ENCODE measurements at places on chromosomes 6 and 20. TPM values are rescaled to one million over a fixed set of nuclear protein-coding genes. Genes with fewer than 3 reads are reported as not detected.
A peak's percentile ranks its signal among the peaks of the same experiment; 100 is the strongest.

DNA sequence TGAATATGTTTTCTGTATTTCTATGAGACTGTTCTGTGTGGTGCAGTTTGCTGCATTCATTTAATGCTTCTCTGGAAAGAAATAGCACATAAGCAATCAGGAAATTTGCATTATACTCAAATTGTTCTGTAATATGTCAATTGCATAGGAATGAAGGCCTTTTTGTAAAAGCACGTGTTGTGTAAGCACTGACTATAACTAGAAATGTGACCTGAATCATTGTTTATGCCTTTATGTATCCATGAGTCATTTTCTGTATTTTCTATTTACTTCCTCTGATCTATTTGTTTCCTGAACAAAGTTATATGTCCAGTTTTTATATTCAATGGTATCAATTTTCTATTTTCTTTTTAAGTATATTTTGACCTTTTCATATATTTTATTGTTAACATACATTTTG, 1455.3 kb downstream of the GRIK2 start:
- no peak for DNase-seq
- no peaks in the 10 kb centered on the region for H3K36me3 ChIP-seq
- H3K27me3 ChIP-seq: no peaks in the 10 kb centered on the region
- H3K27ac ChIP-seq: no peak overlapping the region
- no peaks in the 10 kb centered on the region for H3K4me1 ChIP-seq

PLCB4 gene
- total RNA-seq: not detected

DNA sequence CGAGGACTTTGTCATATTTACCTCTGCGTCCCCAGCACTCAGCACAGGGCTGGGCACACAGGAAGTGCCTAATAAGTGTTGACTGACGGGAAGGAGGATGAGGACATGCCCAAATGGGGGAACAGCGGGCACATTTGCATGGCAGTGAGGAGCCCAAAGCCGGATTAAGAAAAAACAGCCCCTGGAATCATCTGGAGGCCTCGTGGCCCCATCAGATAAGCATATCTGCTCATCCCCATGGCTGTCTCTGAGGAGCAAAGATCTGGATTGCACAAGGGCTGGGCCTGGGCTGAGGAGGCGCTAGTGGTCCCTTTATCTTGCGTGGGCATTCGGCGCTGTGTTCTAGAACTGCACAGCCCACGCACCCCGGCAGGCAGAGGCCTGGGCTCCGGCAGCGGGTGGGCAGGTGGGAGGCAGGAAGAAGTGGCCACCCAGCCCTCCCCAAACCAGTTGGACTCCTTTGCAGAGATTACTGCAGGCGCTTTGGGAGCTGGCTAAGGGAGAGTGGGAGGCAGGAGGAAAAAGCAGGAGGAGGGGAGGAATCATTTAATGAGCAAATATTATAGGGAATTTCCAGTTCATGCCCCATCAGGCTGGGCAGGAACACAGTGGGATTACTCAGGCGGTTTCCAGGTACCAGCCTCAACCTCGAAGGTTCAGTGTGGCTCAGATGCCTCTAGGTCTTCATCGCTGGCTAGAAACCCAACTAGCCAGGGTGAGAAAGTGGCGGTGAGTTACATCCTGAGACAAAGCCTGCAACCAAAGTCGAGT, 108.1 kb downstream of the CEBPB start:
- DNase-seq: no peak
- no peak overlapping the region for H3K4me3 ChIP-seq
- peaks cover 15% of the 10 kb centered on the region for H3K4me1 ChIP-seq
- H3K27ac ChIP-seq: no peak overlapping the region

C6orf58 gene
- total RNA-seq: not detected

PPP1R3G gene
- not detected for total RNA-seq

GRCh38 chr6:11139051-11139960, 27.8 kb upstream of the ERVFRD-1 start:
- H3K4me1 ChIP-seq: peaks cover 14% of the 10 kb centered on the region
- peaks cover 8% of the 10 kb centered on the region for H3K36me3 ChIP-seq
- DNase-seq: no peak

MOG gene
- total RNA-seq: not detected

- DNase-seq: no peak
- no peak overlapping the region for H3K4me3 ChIP-seq
- peaks cover 2% of the 10 kb centered on the region for H3K4me1 ChIP-seq
- H3K27me3 ChIP-seq: peaks cover 17% of the 10 kb centered on the region
- H3K27ac ChIP-seq: no peak overlapping the region
Measured at GRCh38 chr20:44841955-44842354, 31.6 kb upstream of the RIMS4 start.

GRCh38 chr6:131929264-131929663, 21.9 kb downstream of the CCN2 start:
- no peak overlapping the region for H3K4me3 ChIP-seq
- H3K36me3 ChIP-seq: no peaks in the 10 kb centered on the region
- peaks cover 9% of the 10 kb centered on the region for H3K27me3 ChIP-seq

DNA sequence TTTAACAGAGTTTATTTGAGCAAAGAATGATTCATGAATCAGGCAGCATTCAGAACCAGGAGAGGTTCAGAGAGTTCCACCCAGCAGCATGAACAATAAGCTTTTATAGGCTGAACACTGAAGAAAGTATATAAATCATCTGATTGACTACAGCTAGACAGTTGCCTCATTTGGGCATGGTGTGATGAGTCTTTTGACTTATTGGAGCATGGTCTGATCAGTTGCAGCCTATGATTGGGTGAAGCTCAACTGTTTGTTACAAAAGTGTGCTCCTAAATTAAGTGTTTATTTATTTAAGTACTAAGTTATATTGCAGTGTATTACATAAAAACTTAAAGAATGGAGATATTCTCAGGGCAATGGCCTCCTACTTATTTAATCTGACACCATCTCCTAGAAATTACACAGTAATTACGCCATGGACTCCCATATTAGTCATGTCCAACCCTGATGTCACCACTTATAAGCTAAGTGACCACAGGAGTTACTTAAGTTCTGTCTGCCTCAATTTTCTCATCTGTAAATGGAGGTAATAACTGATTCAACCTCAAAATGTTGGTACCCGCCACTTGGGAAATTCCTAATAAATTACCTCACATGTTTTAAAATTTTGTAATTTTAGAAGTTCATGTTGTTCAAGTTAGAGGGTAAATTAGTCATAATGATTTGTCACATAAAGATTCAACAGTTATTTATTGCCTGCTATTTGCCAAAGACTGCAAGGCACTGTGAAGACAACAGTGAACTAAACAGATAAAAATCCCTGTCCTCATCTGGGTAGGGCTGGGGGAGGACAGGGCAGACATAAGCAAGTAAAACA, 15.2 kb upstream of the ROS1 start:
- H3K27me3 ChIP-seq: peaks cover 29% of the 10 kb centered on the region
- H3K4me3 ChIP-seq: no peak overlapping the region
- no peak for DNase-seq
- no peak overlapping the region for H3K27ac ChIP-seq

PROCR gene
- total RNA-seq: 1.1 TPM

DNA sequence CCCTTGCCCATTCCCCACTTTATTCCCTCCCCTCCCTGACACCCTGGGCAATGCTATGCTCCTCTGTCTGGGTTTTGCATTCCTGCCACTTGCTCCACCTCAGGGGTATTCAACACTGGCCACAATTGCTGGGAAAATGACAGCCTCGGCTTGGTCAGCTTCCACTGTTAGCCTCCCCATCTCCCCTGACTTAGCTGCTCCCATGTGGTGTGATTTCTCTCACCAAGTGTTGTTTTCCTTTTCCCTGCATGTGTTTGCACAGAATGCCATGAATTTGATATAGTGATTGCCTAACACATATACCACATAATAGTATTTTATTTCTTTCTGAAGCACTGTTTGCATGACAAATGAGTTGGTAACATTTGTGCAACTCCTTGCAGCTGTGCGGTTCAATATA, 1.4 kb upstream of the LEMD2 start:
- no peak for DNase-seq
- peaks cover 32% of the 10 kb centered on the region for H3K4me1 ChIP-seq
- no peak overlapping the region for H3K4me3 ChIP-seq
- H3K27ac ChIP-seq: no peak overlapping the region
- H3K27me3 ChIP-seq: peaks cover 2% of the 10 kb centered on the region

- H3K27me3 ChIP-seq: peaks cover 16% of the 10 kb centered on the region
- H3K36me3 ChIP-seq: no peaks in the 10 kb centered on the region
- H3K4me3 ChIP-seq: no peak overlapping the region
Measured at GRCh38 chr6:163748886-163749285, 334.4 kb downstream of the QKI start.

DNA sequence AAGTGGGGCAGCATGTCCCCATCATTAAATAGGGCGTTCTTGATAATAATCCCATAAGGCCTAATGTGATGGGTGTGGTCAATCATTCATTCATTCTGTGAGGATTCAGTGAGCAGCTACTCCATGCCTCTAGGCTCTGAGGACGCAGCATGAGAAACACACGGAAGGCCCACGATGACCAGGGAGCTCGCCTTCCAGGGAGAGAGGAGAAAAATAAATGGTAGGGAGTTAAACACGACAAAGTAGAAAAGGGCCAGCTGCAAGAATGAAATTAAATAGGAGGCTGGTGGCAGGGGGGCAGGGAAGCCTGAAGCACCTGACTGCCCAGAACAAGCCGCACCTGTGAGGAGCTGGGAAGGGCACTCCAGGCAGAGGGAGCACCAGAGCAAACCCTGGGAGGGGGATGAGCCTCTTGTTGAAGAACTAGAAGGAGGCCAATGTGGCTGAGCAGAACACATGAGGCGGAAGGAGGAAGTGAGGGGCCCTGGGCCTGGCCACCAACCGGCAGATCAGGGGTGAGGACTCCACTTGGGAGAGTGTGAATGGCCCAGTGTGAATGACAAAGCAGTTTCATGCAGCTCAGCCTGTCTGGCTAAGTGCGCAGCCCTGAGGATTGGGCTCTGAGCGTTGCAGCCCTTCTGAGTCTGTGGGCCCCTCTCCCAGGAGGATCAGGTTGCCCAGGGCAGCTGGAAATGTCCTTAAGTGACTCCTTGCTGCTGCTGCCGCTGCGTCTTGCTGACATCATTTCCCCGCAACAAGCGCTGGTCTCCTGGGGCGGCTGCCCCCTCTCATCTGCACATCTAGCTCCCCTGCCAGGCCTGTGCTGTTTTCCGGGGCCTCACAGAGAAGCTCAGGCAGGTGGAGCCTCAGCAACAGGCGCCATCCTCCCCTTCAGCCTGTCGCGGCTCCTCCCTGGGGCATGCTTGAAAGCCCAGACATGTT, 99.9 kb downstream of the CDH26 start:
- H3K27ac ChIP-seq: peak overlapping the region; percentile 86
- H3K27me3 ChIP-seq: no peaks in the 10 kb centered on the region
- H3K36me3 ChIP-seq: no peaks in the 10 kb centered on the region
- H3K4me3 ChIP-seq: peak overlapping the region; percentile 56
- peaks cover 43% of the 10 kb centered on the region for H3K4me1 ChIP-seq

GRCh38 chr6:7544597-7544996, 3.1 kb downstream of the DSP start:
- H3K27ac ChIP-seq: no peak overlapping the region
- peaks cover 7% of the 10 kb centered on the region for H3K4me1 ChIP-seq
- no peak for DNase-seq
- no peak overlapping the region for H3K4me3 ChIP-seq
- peaks cover 59% of the 10 kb centered on the region for H3K27me3 ChIP-seq
- no peaks in the 10 kb centered on the region for H3K36me3 ChIP-seq

GRCh38 chr20:17357238-17357637, 130.4 kb downstream of the PCSK2 start:
- H3K27ac ChIP-seq: no peak overlapping the region
- no peak overlapping the region for H3K4me3 ChIP-seq
- no peaks in the 10 kb centered on the region for H3K27me3 ChIP-seq
- no peaks in the 10 kb centered on the region for H3K36me3 ChIP-seq
- no peaks in the 10 kb centered on the region for H3K4me1 ChIP-seq

DNA sequence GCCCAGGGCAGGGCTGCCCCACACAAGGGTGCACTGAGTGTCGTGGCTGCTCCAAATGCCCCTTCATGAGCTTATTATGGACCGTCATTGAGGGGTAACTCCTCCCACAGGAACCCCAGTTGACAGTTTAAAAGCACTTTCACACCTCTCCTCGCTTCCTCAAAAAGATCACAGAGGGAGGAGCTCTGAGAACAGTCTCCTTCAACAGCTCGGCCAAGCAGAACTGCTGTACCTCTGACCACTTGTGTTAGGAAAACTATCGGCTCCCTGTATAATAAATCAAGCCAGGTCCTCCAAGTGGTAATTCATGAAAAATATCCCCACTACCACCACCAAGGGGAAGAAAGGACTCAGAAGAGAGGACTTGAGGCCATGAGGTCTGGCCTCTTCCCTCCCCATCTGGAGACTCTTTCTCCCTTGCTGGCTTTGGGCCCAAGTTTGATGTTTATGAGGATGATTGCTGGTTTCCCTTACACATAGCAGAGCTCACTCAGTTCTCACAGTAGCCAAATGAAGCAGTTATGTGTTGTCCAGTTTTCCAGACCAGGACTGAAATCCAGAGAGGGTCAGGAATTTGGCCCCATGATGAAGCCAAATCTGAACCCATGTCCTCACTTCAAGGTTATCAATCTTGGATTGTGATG, 8.7 kb downstream of the SNX21 start:
- no peaks in the 10 kb centered on the region for H3K4me1 ChIP-seq
- H3K27ac ChIP-seq: no peak overlapping the region
- no peaks in the 10 kb centered on the region for H3K27me3 ChIP-seq
- DNase-seq: no peak
- H3K4me3 ChIP-seq: no peak overlapping the region

DNA sequence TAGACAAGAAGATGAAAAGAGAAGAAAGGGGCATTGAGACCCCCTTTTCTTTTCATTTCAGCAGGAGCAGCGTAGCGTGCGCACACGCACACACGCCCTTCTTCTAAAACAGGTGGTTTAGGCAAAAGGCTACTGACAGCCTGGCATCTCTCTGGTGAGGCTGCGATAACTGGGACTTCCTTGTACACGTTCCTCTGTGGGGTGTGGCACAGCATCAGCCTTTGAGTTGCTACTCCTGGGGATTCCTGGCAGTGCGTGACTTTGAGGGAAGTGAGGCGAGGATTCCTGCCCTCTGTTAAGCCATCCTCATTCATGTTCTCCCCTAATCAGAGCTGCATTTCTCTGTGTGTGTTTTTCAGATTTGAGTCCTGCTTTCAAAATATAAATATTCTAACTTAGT, 94.7 kb downstream of the TMEM170B start:
- no peaks in the 10 kb centered on the region for H3K4me1 ChIP-seq
- DNase-seq: no peak
- peaks cover 8% of the 10 kb centered on the region for H3K27me3 ChIP-seq

LGSN gene
- not detected for total RNA-seq

MAD2L1BP gene
- total RNA-seq: 29.1 TPM

GRCh38 chr6:150672800-150673199, 73.1 kb downstream of the PLEKHG1 start:
- H3K27ac ChIP-seq: no peak overlapping the region
- no peak for DNase-seq
- H3K36me3 ChIP-seq: no peaks in the 10 kb centered on the region
- H3K4me3 ChIP-seq: no peak overlapping the region

DNA sequence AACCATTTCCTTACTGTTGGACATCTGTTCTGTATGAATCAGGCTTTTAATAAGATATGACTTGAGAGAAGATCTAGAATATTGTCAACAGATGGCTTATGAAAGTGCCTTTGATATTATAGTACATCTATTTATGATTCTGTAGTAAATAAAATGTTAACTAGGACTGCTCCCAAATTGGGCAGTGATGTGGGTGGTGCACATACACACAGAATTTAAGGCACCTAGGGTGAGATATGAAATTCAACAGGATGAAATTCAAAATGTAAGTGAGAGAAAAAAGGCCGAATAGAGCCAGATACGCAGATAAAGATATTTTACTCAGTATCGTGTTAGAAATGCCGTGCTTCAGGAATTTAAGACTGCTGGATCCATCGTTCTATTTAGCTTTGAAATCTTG, 26.3 kb downstream of the FAM50B start:
- H3K4me3 ChIP-seq: no peak overlapping the region
- H3K36me3 ChIP-seq: no peaks in the 10 kb centered on the region
- no peak for DNase-seq
- peaks cover 3% of the 10 kb centered on the region for H3K27me3 ChIP-seq

Data from activated CD4-positive, alpha-beta memory T cell treated with anti-CD3 and anti-CD28 coated beads for 36 hours (primary cell).